ENCODE measurements at places on chromosomes 3 and 15.

DNA sequence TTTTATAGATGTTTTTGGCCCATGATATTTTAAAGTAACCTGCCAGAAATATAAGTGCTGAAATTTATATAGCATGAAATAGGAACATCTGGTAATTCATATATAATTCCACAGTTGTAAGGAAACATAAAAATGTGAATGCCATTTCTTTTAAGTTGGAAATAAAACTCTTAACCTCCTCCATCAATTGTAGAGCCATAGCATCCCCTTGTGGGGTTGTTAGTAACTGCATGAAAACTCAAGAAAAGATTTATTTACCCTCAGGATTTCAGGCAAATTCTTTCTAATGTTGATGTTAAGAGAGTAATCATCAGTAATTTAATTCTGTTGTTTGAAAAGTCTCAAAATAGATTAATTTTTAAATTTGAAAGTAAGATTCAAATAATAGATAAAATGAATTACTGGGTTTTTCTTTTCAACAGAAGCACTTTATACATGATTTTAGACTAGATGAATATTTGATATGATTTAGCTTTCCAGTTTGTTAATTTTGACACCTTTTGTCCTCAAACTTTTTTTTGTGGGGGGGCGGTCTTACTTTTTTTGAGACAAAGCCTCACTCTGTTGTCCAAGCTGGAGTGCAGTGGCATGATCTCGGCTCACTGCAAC lies 74.7 kb downstream of the RASA2 start:
- DNase-seq: no peak

- DNase-seq: no peak
Observed at GRCh38 chr3:138434875-138435772, 708 bp downstream of the ESYT3 start.

- no peak for DNase-seq
Observed at GRCh38 chr15:99424978-99425656, 140.7 kb upstream of the MEF2A start.

DNA sequence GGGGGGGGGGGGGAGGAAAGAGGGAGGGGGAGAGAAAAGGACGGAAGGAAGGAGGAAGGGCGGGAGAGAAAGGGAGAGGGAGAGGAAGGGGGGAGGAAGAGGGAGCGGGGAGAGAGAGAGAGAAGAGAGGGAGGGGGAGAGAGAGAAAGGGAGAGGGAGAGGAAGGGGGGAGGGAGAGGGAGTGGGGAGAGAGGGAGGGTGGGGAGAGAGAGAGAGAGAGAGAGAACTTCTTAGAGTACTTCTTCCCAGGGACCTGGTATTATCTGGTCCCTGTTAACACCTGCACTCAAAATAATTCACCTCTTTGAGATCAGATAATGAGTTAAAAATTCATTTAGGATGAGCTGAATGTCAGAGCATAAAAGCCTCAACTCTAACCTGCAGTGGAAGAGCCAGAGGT lies 1.1 kb downstream of the SEC13 start:
- no peak for DNase-seq

- no peak for DNase-seq
Observed at GRCh38 chr3:162740941-162741596, 1244.5 kb downstream of the OTOL1 start.

- DNase-seq: no peak
Observed at GRCh38 chr3:105608623-105609022, 241.9 kb downstream of the ALCAM start.

DNA sequence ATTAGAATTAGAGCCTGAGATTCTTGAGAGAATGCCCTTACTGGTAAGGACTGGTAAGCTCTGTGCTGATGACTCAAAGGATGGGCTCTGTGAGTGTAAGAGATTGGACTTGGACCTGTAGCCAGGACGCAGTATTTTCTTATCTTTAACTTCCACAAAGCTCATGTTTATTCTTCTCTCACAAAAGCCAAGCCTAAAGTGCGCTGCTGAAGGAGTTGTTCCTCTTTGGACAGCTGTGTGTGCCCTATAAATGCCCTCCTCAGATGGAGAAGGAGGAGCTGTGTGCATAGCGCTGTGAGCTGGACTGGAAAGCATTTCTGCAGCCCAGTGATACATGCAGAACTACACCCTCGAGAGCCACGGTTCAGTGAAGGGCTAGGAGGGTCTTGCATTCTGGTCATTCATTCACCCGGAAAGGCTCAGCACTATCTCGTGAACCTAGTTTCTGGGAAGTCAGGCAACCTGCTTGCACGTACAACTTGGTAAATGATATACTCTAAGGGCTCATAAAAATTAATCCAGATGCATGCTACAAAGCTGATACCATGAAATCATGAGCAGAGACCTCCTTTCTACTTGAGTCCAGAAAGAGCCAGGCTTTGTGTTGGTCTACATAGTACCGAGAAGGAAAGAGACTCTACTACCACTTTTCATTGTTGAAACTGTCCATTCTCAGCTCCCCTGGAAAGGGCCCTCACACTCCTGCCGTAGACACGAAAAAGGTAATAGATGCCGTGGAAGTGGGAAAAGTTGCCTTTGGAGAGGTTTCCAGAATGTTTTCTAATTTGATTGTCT lies 103.0 kb upstream of the TBL1XR1 start:
- no peak for DNase-seq

DNA sequence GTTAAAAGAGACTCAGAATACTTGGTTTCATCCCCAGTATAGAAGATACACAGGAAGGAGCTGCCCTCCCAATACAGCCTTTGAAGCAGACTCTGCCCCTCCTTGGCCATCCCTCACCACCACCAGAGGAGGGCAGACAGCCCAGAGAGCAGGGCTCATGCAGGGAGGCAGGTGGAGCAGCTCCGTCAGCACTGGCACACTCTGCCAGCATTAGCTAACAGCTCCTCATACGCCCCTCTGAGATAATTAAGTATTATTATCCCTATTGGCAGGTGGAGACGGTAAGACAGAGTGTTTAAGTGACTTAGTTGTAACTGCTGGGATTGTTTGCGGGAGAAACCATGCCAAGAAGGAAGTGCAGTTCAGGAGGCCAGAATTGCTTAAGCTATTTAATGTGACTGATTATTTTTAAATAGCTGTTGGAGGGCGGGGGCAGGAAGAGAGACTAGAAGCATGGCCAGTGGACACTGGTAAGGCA lies 434.0 kb downstream of the EPHB1 start:
- no peak for DNase-seq

DNA sequence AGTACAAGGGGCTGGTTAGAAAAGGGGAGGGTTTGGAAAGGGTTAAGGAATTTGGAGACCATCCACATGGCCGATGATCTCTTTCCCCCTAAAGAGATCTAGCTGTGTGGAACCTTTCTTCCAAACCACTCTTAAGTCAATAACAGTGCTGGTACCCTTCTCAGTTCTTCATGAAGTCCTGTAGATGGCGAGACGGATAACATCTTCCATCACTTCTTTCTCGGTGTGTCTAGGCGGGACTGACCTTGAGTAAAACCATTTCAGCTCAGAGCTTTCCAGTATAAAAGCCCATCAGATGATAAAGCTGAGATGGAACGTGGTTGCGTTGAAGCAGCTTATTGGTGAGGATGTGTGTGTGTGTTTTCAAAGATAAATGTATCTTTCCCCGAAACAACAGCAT lies 151.5 kb upstream of the BHLHE40 start:
- DNase-seq: no peak

DNA sequence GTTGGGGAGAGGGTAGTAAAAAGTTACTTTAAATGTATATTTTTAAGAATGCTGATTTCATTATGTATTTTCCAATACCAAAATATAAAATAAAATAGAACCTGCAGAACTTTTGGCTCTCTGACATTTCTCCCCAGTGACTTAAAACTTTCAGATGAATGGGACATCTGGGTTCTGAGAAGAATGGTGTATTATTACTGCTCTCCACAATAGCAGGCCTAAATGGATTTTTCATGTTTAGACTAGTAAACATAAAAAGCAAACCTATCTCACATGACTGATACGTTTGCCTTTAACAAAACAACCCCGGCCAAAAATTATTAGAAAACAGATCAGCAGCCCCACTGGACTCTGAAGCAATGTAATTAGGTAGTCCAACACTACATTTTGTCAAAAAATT lies 73.8 kb downstream of the FHIT start:
- DNase-seq: no peak

- no peak for DNase-seq
Observed at GRCh38 chr3:5217824-5218595, 30.5 kb downstream of the EDEM1 start.

- DNase-seq: no peak
Observed at GRCh38 chr3:156602424-156602823, 47.5 kb upstream of the SSR3 start.

DNA sequence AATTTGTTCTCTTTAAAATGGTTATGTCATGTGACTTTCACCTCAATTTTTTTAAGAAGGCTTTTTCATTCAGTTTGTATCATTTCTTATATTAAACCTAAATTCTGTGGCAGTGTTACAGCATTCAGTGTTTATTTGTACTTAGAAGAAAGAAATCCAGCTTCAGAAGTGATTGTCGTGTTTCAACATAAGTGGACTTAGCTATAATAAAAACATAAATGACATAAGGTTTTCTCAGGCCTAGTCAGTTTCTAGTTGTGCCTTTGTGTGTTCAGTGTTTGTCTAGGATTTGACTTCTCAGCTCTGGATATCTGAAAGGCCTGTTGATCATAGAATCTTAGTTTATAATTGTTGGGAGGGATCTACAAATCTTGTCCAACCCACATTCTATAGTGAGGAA lies 80.5 kb downstream of the STT3B start:
- no peak for DNase-seq

DNA sequence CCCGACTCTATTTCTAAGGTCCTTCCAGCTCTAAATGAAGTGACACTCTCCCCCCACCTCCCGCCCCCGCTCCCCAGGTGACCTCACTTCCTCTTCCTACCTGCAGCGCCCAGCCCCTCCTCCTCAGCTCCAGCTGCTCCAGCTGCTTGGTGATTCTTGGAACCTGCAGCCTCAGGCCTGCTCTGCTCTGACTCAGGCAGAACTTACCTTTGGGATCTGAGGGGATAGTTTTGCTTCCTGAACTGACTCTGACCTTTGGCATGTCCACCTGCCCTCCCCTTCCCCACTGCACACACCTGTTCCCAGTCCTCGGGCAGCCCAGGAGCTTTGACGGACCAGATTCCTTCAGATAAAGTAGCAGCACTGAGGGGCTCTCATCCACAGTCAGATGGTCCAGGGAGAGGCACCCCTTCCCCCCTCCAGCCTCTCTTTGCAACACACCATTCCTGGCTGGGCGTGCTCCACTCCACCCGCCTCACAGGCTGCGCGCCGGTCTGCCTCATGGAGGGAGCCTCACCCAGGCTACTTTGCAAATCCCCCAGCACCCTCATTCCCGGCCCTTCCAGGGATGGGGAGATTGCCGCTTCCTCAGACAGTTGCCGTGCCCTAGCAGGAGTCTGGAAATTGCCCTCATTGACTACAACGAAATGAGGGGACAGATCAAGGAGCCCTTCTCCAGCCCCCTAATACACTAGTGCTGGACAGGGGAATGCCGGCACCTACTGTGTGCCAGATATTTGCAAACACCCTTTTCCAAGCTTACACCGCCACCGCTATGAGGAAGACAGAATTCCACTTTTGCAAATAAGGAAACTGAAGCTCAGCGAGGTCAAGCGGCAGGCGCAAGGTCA lies 692 bp upstream of the C15orf39 start:
- peak; percentile 83 for DNase-seq

GRCh38 chr3:80734483-80734882 lies 966.7 kb upstream of the ROBO1 start:
- DNase-seq: no peak
